MM.1S (cell line): ENCODE measurements at places on chromosomes 11 and 22.

DNA sequence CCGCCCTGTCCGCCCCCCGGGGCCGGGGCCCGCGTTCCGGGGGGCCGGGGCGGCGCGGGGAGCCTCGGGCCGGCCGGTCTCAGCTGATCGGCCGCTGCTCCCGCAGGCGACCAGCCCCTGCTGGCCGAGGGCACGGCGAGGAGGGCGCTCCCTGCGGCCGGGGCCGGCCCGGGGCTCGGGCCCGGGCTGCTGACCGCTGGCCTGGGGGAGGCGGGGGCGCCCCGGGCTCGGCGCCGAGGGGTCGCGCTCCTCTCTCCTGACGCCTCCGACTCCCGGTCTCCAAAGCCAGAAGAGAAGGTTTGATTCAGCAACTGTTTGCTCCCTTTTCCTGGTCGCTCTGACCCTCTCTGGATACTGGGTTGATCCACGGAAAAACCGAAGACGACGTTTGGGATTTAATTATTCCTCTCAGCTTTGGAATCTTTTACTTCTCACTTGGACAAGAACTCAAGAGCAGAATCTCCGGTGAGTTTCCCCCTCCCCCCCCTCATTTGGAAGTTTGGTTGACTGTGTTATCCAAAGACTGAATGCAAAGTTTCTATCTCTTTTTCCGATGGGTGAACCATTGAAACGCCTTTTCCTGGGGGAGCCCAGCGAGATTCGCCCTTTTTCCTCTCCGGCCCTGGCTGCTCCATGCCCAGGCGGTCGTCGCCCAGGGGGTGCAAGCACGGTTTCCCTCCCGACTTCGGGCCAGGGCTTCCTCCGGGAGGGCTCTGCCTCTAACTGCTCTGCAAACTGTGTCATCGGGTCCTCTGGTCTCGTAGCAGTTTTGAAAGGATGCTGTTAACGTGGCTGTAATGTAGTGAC, 725 bp downstream of the KDM2A start:
- DNase-seq: peak; percentile 29

DNA sequence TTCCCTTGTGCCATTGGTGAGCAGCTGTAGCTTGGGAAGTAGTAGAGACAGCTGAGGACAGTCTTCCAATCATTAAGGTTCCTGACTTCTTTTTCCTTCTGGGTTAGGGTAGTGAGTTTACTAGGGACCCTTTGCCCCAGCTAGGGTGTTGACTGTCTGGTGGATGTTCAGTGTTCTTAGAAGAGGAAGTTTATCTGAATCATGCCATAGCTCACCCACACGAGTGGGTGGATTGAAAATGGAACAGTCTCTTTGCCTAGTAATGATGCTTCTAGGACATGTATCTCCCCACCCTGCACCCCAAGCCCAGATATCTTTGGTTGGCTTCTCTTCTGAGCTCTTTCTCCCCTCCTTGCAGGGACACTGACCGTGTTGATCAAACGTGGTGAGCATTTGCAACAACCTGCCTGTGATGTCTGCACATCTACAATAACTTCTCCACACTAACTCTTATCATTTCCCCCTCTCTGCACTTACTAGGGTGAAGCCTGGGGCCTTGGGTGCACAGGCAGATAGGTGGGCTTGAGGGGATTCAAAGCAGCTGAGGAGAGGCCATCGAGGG, 57.1 kb upstream of the HORMAD2 start:
- DNase-seq: no peak

DNA sequence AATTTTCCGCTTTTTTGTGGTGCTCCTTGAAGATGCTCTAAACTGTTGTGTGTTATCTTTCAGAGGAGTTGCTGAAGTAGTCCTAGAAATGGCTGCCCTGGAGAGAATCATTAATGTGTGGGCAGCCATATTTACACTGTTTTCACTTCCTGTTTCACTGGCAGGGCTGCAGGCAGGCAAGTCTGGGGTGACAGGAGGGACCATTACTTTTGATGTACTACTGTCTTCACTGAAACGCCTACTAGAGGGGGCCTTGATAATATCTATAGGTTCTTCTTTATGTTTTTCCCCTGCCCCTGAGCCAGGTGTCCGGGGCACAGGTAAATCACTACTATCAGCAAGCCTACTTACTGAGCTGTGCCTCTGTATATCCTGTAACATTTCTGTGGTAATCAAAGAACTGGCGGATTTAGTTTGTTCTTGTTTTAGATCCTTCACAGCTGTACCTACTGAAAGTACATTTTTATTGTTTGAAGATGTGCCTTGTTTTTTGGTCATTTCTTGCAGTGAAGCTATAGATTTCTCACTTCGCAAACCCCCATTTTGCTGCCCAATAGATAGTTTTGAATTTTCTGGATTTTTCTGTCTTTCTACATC, 39.7 kb downstream of the ACAT1 start:
- peak; percentile 55 for DNase-seq

GRCh38 chr22:25762147-25762546, 20.2 kb downstream of the MYO18B start:
- no peak for DNase-seq

DNA sequence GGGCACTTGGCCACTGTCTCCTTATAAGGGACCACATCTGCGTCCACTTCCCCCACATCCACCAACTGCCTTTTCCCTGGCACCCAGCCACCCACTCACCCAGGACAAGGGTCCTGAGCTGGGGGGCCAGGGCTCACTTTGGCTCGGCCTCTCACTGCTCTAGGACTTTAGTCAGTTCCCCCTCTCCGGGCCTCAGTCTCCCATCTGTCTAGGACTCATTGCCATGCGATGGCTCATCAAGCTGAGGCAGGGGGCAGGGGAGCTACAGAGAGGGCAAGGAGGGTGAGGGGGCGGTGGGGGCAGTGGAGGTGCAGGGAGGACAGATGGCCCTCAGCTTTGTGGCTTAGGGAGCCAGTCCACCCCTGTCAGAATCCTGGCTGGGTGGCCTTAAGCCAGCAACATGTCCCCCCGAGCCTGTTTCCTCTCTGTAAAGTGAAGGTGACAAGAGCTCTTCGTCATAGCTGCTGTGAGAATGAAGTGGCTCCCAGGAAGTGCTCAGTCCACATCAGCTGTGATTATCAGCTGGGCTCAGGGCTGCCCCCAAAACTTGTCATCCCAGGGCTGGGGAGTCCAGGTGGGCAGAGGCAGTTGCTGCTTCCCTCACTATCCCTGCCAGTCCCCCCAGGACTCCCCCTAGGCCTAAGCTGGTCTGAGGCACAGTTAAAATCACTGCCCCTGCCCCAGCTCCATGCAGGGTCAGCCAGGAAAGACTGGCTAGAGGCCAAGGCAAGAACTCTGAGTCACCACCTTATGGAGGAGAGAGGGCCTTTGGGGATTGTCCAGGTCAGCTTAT, 14.9 kb downstream of the RAC2 start:
- DNase-seq: no peak

GRCh38 chr22:27420817-27421361, 380.7 kb downstream of the MN1 start:
- DNase-seq: no peak

- no peak for DNase-seq
Measured at GRCh38 chr11:92628401-92629292, 340.8 kb upstream of the MTNR1B start.

GRCh38 chr22:36948273-36949225, 35.1 kb downstream of the CSF2RB start:
- no peak for DNase-seq

DNA sequence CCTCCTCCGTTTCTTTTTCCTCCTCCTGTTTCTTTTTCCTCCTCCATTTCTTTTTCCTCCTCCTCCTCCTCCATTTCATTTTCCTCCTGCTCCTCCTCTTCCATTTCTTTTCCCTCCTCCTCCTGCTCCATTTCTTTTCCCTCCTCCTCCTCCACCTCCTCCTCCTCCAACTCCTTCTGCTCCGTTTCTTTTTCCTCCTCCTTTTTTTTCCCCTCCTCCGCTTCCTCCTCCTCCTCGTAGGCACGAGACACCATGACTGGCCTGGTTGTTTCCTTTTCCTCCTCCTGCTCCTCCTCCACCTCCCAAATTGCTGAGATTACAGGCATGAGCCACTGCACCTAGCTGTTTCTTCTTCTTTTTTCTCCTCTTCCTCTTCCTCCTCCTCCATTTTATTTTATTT, 25.6 kb upstream of the DRICH1 start:
- DNase-seq: no peak

GRCh38 chr22:23281406-23282088, 101.2 kb downstream of the BCR start:
- DNase-seq: peak; percentile 77

DNA sequence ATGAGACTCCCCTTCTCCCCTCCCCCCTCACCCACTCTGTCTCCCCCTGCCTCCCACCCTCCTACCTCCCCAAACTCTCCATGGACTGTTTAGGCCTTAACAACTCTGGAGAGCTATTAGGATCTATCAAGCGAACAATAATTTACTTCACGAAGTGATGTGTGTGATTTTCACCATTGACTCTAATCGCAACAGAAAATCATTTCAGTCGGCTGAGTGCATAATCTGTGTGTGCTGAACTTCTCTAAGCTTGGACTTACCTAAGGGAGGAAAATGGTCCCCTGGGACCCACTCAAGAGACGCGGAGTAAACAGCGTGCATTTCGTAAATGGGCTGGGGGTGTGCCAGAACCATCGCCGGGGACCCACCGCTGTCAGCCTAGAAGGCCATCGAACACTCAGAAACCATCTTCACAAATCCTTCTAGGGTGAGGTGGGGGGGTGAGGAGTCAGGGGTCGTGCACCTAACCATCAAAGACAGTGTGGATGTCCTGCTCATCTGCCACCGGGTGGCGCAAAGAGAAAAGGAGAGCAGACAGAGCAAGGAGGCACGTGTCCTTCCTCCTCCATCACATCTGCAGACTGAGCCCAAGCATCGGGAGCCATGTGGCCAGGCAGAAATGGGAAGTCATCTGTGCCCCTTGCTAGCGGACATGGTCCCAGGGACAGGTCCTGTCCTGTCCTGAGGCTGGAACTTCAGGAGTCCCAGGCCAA, 62.1 kb upstream of the NUP50 start:
- peak; percentile 39 for DNase-seq

- no peak for DNase-seq
Measured at GRCh38 chr11:19060629-19061028, at the start of gene MRGPRX2. Gene MRGPRX2, minus strand, starts transcription at chr11:19060717. Its CDS starts 4,315 bp downstream, at chr11:19056402.

GRCh38 chr11:106070606-106071005, 6.5 kb downstream of the KBTBD3 start:
- DNase-seq: no peak

GRCh38 chr11:115267871-115268270, 236.3 kb downstream of the CADM1 start:
- no peak for DNase-seq

DNA sequence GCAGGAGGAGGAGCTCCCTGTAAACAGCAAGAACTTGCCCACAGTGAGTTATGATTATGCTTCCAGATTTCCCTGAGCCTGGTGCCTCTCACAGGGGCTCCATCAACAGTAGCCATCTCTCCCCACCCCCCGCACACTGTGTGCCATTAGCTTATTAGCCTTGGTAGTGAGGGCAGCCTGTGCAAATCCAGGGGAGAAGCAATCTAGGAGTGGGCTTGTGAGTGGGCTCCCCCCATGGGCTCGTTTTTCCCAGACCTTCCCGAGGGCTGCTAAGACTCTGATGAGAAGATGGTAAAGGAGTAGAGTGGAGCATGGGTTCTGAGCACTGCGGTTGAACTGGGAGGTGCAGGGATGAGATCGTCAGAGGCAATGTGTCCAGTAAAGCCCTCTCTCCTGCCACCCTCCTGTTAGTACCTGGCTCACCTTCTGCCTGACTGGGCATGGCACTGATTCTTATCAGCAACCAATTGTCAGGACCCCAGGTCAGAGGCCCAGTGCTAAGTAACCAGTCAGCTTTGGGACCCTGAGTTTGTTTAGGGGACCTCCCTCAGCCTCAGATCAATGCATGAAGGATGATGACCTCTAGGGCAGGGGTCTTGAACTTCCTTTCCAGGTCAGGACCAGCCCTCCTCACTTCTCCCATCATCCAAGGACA, 38.4 kb upstream of the TP53I11 start:
- DNase-seq: no peak

- no peak for DNase-seq
Measured at GRCh38 chr11:131601586-131601985, 231.2 kb downstream of the NTM start.
